ENCODE measurements at places on chromosomes 2 and 18.

DNA sequence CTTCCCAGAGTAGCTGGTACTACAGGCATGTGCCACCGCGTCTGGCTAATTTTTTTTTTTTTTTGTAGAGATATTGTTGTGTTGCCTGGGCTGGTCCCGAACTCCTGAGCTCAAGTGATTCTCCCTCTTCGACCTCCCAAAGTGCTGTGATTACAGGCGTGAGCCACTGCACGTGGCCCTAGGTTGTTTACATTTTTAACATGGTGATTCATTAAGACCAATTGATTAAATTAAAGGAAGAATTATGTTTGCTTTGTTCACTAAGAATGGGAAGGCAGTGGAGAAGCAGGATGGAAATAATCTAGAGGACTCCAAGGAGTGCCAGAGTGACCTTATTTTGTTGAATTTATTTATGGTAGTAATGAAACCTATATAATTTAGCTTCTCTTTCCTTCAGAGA, 7.5 kb downstream of the LCLAT1 start:
- no peak for DNase-seq

DNA sequence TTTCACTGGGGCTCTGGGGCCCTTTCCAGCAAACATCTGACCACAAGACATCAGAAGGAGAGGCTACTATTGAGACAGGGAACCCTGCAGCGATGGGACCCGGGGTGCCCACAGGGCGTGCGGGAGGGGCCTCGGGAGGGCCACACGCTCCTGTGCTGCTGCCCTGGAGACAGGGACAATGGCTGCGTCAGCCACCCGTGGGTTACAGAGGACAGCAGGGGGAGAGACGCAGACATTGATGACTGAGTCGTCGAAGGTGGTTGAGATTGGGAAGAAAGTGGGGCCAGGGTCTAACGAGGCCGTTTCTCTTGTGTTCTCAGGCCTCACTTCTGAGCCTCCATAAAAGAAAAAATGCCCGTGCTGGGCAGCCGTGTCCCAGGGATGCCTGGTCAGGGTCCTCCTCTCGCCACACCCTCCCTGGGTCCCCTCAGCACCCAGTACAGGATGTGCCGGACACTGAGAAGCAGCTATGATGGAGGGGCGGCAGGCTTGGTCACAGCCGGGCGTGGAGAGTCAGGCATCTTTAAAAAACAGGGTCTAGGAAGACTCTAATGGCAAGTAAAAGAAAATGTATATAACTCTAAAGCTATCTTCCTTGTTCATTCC, 73.9 kb downstream of the NDUFA10 start:
- no peak for DNase-seq

DNA sequence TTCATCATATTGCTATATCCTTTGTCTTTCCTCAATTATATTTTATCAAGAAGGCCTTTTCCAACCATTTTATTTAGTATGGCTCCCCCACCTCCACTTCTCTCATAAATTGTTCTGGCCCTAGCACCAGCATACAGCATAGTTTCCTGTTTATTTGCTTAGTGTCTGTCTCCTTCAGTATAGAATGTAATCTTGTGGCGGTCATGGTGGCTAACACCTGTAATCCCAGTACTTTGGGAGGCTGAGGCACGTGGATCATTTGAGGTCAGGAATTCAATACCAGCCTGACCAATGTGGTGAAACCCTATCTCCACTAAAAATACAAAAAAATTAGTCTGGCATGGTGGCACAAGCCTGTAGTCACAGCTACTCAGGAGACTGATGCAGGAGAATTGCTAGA, 39.6 kb upstream of the CLASP1 start:
- no peak for DNase-seq

- no peak for DNase-seq
Observed at GRCh38 chr18:23424616-23425015, 28.5 kb upstream of the RIOK3 start.

DNA sequence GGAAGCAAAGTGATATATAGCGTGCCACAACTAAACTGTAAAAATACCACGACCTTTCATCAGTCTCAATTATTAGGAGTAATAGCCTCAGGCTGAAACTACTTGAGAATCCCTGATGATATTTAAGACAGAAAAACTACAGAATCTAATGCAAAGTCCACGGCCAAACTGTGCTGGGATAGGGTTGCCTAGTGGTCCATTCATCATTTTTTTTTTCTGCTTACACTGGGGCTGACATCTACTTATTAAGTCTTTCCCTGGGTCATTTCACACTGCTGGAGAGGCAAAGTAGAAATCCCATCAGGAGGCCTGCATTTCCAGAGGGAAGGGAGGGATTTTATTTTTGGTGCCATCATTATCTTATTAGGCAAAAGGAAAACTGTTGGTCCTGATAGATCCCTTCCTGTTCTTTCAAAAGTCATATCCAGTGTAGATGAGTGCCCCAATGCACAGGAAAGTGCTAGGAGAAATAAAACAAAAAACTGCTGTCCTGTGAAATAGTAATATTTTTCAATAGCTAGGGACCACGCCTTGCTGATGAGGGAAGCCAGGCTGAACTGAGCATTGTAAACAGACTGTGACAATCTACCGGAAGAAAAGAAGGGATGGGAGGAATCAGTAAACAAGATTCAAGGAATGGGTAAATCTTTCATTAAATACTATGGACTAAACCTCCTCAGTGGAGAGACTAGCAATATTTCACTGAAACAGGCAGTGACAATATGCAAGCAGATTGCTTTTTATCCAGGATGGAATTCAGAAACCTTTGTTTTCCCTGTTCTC, 644.3 kb downstream of the IRS1 start:
- DNase-seq, result no peak

DNA sequence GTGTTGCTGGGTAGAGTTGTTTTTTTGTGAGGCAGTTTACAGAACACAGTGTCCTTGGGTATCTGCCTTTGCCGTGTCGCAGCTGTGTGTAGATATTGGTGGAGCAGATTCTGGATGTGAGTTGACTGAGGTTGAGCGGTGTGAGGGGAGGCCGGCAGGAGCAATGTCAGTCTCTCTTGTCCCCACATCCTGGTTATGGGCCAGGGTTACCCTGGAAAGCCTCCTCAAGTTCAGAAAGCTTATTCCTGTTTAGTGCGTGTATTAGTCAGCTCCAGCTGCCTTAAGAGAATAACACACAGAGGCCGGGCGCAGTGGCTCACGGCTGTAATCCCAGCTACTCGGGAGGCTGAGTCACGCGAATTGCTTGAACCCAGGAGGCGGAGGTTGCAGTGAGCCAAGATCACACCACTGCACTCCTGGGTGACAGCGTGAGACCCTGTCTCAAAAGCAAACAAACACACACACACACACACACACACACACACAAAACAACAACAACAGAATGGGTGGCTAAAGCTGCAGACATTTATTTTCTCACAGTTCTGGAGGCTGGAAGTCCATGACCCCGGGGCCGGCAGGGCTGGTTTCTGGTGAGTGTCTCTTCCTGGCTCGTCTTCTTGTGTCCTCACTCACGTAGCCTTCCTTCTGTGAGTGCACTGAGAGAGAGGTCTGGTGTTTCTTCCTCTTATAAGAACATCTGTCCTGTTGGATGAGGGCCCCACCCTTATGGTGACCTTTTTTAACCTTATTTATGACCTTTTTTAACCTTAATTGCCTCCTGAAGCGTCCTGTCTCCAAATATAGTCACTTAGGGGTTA, 5.1 kb downstream of the NCK2 start:
- no peak for DNase-seq

DNA sequence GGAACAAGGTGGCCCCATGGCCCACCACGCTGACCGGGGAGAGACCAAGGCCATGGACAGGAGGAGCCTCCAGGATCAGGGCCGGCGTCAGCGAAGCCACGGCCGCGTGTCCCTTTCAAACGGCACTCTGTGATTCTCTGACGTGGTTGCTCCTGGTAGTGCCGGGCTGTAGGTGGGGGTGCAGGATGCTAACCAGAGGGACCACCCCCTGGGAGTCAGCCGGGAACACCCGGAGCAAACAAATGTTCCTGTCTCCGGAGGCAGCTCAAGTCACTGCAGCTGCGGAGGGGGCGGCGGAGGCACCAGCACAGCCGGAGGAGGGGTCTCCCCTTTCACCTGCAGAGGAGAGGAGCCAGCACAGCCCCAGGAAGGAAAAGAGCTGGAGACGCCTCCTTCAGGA, 750.6 kb upstream of the SALL3 start:
- no peak for DNase-seq

DNA sequence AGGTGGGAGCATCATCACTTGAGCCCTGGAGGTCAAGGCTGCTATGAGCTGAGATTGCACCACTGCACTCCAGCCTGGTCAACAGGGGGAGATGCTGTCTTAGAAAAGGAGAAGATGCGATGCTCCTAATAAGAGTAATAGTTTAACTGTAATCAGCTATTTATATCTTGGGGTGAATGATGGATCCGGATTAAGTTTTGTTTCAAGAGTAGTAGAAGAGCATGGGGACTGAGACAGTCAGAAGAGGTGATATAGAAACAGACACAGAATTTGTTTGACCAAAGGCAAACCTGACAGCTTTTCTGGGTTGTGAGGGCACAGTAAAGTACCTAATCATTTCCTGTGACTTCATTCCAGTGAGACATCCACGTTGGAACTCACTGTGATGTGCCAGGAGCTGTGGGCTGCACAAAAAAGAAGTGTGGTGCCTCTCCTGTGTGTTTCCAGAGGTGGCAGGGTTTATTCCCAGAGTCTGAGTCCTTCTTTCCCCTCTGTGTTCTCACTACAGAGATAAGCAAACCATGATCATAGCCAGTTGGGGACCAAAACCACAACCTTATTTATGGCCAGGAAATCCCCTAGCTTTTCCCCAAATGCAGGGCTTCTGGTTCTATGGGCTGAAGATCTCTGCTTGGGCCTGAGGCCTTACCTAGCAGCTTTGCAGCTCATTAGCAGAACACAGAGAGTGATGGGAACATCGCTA, 113.7 kb downstream of the XRCC5 start:
- no peak for DNase-seq

DNA sequence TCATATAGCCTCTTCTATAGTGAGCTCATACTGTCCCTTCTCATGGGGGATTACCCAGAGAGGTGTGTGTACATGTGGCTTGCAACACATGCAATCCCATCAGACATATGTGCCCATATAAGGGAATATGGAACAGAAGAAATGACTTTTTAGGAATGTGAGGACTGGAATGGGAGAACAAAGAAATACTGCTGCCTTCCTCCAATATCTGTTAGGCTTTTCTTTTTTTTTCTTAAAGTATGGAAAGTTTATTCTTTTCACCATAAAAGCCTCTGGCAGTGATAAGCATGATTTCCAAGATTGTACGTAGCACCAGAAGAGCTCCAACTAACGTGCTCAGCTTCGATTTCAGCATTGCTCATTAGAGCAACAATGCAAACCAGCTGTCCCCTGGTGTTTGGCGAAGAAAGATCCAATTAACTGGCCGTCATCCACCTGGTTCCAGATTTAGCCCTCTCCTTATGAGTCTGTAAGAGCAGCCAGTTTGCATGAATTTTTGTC, 113.6 kb downstream of the ADCYAP1 start:
- peak; percentile 53 for DNase-seq

GRCh38 chr2:5849562-5849961, 157.4 kb downstream of the SOX11 start:
- no peak for DNase-seq

DNA sequence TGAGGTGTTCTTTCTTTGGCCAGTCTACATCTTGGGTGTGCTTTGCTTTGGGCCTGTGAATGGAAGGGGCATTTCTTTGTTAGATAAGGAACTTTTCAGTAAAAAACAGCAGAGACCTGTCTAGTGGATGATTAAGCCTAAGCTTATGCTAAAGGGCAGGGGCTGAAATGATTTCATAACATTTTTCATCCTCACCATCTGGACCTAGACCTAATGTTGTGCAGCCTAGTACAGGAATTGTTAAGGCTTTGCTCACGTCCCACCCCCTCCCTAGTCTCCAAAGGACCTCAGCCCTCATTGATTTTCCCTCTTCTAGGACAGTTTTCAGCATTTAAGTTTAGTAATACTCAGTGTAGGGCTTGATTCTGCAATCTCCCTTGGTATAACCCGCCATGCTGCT, 111.8 kb downstream of the PRKCE start:
- DNase-seq, result no peak

GRCh38 chr2:239603411-239604356, 202.9 kb upstream of the HDAC4 start:
- no peak for DNase-seq

DNA sequence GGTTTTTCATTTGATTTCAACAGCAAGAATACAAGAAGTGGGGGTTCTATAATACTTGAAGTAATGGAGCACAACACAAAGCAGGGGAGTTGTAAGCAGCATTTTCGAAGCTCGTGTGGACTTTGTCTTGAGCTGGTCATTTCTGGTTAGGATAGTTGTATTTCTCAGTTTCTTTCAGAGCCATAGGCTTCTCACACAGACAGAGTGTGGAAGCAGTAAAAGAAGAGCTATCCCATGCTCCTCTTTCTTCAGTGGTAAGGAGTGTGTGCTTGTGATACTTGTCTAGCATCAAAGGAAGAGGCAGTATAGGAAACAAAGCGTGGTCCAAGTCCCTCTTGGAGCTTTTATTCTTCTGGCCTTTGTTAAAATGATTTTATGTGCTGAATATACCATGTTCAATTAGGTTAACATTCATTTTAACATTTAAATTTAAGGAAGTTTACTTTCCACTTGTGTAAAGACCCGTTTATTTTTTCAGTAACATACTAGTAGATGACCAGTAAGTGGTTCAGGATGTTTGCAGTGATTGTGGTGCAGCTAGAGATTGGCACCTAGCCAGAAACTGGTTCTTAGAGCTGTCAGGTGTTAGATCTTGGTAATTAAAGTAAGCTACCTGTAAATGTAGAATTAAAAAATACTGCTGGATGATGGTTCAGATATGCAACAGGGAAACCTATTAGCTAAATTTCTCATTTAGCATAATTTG, 14.6 kb downstream of the CCNYL1 start:
- peak; percentile 20 for DNase-seq

DNA sequence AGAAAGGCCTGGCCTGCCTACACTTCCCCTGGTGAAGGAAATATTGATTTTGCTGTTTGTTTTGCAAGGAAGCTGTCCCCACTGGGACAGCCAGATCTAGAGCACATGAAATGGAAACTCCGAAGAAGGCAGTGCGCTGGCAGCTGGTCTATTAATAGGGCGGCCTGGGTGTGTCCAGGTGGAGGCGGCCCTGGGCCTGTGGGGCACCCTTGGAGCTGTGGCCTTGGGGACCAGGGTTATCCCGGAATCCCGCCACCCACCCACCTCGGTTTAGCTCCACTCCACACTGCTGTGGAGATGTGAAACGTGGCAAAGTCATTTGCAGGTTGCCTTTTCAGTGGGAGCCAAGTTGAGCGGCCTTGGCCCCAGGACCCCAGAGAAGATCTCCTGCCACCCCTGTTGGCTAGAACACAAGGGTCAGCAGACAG, 204.3 kb downstream of the KLHL29 start:
- no peak for DNase-seq

- no peak for DNase-seq
Observed at GRCh38 chr2:143140864-143141661, 11.8 kb downstream of the ARHGAP15 start.

GRCh38 chr2:58448065-58448507, 207.0 kb upstream of the FANCL start:
- peak; percentile 88 for DNase-seq

- no peak for DNase-seq
Observed at GRCh38 chr2:161825429-161825828, 201.2 kb downstream of the SLC4A10 start.

DNA sequence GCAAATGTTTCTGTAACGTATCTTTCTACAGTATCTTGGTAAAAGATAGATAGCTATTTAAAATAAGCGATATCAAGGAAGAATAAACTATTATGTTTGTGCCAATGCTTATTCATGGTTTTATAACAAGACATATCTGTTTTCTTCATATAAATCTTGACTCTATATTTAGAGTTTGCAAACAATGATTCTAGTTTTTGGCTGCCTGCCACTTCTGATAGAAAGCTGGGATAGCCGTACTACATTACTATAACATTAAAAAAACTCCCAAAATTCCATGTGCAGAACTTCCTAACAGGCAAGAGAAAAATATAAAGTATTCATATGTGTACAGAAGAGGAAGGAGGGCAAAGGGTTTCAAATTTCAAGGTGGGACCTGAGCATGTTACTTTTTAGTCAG, 985.0 kb downstream of the BCL11A start:
- DNase-seq, result no peak
